ENCODE measurements at places on chromosomes 5 and 9.
A peak's percentile ranks its signal among the peaks of the same experiment; 100 is the strongest.

GRCh38 chr5:60540856-60541805 lies 158.8 kb downstream of the DEPDC1B start:
- DNase-seq, result no peak

- peak; percentile 35 for DNase-seq
Measured at GRCh38 chr9:95081998-95082397, 235.5 kb downstream of the FANCC start.

DNA sequence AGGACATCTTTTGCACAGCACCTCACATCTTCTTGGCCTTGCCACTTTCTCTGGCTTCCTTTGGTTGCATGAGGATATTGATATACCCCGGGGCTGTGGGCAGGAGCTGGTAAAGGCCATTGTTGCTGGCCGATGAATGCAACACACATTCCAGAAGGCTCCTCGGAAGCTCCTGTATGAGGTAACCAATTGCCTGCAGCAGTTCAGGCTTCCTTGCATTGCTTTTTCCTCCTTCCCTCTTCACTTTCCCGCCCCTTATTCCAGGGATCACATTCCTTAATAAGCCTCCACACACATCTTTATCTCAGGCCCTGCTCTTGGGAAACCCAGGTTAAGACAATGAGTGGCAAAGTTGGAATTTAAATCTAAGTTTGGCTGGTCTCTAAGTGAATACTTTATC lies 505.4 kb upstream of the CLINT1 start:
- DNase-seq, result no peak

- DNase-seq, result peak; percentile 36
Measured at GRCh38 chr9:127847178-127847510, 7.3 kb downstream of the ENG start.

Data from G401 (cell line).